GM04504 (cell line): ENCODE measurements at places on chromosomes 3 and 15.

DNA sequence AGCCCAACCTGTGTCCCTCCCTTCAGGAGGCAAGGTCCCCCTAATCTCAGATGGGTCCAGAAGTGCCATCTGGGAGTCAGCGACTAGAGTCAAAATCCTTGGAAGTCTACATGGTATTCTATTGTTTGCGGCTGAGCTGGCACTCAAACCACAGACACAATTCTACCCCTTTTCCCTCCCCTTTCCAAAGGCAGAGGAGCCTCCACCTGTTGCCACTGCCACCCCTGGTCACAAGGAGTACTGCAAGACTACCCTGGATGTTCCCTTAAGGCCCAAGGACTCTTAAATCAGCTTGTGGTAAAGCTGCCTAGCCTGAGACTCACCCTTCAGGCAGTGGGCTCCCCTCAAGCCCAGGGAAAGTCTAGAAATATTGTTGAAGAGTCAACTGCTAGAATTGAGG lies 4.3 kb upstream of the OR5H6 start:
- no peak for DNase-seq

DNA sequence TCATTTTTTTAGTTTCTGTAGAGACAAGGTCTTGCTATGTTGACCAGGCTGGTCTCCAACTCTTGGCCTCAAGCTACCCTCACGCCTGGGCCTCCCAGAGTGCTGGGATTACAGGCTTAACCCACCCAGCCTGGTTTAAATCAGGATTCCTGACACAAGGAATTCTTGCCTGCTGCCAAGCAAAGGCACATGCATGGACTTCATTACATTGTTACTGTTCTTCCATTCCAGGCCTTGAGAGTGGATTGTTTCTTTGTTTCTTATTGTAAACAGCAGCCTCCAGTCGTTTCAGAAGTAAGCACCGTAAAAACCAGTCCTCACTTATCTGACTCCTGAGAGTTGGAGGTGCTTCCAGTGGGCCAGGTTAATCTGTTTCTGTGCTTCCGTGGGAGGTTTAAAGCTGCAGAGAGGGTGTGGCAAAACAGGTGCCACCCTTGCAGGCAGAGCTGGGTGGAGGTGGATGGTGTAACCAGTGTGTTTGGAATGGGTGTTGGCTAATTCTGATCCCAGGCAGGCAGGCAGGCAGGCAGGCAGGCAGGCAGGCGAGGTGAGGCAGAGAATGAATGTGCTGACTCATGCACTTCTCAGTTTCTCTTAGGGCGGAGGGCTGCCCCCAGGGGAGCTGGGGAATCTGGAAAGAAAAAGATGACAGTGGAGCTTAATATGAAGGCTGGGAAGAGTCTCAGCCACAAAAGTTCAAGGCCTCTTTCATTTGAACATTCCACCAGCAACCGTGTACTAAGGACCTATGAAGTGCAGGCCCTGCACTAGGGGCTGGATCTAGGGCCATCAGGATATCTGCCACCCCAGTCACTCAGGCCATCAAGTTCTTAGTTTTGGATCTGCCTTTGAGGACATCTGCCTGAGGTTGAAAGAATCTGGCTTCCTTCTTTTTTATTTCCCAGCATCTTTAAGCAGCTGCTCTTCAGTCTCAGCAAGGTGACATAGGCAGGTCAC lies 37.0 kb upstream of the CDCP1 start:
- no peak for DNase-seq

- DNase-seq = no peak
These were observed 74.7 kb downstream of the PPARG start for GRCh38 chr3:12363397-12364195.

DNA sequence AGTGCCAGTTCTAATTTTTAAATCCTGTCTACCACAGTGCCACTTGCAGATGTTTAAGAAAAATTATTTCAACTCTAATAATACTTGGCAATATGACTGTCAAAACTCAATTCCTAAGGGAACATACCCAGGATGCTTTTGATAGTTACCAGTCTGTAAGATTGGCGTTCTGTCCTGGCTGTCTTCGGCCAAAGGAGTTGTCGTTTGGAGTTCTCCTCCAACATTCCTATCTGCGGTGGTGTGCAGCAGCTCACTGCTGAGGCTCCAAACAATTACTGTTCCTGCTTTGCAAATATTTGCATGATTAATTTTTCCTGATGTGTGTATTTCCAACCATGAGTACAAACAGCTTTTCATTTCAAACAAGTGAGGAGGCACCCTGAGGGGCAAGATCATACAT lies 330.8 kb upstream of the DPH6 start:
- no peak for DNase-seq

DNA sequence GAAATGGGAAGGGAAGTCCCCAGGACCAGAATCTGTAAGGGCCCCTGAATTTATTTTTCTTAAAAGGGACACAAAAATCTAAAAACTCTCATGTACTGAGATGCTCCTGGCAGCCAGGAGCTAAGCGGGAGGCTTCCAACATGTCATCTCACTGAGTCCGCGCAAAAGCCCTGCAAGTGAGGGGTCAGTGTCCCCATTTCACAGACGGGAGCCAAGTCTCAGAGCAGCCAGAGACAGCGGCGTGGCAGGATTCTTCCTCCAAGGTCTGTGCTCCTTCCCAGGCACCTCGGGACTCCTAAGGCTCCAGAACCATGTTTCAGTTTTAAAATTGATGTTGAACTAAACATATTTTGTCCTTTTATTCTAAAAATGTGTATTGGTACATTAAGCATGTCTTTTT lies 114.8 kb downstream of the ADCY5 start:
- no peak for DNase-seq

DNA sequence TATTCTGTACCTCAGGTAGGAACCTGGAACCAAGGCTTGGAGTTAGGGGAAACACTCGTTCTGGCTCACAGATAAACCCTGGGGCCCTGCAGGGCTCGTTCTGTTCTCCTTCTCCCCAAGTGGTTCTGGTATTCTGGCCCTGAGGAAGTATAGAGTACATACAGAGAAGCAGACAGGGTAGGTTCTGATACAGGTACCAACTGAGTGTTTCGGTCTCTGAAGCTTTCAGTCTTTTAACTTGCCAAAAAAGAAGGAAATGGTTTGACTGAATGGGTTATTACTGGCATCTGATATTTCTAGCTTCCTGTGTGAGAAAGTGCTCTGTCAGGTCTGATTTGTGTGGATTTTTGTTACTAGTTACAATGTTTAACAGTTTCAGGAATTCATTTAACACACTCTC lies 67.3 kb downstream of the UBE2E2 start:
- DNase-seq = no peak

DNA sequence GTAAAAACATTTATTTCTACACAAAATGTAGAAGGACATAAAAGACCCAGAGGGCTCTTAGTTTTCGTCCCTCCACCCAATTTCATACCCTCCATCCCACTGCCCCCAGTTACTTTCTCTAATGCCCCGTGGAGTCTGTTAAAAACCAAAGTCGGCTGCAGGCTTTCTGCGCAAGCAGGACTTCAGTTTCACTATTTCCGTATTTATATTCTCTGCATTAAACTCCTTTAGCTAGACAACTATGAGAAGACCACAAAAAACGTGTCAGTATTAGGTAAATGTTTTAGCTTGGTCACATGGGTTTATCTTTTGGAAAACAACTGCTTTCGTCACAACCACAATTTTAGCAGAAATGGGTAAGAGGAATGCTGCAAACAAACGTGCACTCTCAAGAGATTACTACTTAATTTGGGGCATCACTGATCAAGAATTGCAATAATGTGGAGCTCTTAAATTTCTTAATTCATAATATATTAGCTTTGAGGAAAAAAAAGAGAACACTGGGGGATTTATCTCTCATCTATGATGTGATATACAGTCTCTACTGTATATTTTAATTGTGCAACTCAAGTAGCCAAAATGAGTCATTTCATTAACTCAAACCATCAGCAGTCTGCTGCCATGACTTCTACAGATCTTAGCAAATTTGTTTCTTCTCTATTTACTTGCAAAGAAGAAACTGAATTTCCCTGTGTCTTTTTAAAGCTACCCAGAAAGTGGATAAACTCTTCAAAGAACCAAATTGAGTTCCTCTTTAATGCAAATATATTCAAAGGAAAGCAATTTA lies 740 bp upstream of the NSMCE3 start:
- no peak for DNase-seq

- DNase-seq = no peak
These were observed 9.5 kb downstream of the SAXO2 start for GRCh38 chr15:82272154-82272553.

DNA sequence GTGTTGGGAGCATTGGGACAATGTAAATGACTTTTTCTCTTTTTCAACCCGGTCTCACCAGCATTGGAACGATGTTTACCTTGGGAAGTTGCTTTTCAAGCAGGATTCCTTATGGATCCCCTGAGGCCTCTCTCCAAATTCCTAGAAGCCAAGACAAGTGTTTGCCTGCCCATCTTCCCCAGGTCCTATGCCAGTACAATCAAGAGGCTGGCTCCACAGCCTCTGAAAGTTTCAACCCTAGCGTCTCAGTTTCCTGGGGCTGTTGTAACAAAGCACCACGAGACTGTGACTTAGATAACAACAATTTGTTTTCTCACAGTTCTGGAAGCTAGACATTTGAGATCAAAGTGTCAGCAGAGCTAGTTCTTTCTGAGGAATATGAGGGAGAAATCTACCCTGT lies 347.2 kb upstream of the UMPS start:
- no peak for DNase-seq

- no peak for DNase-seq
These were observed 254.2 kb downstream of the TUSC7 start for GRCh38 chr3:116963802-116964201.

DNA sequence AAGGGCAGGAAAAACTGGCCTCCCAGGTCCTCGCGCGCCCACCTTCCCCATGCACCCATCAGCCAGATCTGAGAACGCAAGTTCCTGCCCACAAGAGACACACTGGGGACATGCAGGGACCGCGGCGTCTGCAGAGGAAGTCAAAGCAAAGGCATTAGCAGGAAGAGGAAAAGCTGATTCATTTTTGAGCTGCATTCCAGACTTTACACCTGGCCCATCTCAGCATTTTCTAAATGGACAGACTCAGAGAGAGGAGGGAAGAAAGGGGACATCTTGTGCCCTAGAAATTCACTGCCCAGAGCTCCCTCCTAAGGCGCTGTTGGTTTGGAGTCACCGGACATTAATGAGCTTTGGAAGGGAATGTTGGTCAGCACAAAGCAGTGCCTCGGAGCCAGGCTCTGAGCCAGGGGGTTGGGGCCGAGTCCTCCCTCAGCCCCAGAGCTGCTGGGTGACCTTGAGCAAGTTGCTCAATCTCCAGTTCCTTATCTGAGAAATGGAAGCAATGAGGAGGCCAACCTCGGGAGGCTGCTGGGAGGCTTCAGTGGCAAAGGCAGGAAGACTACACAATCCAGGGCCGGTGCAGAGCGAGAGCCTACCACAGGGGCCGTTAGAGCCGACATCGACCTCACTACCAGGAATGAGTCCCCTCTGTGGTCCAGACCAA lies 150.5 kb upstream of the IQSEC1 start:
- DNase-seq = no peak

DNA sequence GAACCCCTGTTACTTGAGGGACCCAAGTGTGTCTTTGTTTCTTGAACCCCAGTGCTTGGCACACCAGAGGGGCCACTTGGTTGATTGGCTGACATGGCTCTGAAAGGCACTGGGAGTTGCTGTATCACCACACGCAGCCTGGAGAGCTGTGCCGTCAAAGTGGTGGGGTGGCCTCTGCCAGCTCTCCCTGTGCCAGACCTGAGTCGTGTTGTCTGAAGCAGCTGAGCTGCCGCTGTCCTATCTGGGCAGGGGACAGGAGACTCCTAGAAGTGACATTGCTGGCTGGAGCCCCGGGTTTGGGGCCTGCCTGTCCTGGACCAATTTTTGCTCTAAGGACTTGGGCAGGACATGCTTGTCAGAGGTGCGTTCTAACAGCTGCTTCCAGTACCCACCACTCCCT lies 5.5 kb upstream of the SNX22 start:
- no peak for DNase-seq

- no peak for DNase-seq
These were observed 11.0 kb downstream of the GABRA5 start for GRCh38 chr15:26877831-26878230.
